Activated T-cell treated with anti-CD3 and anti-CD28 coated beads for 1 hour (primary cell): ENCODE measurements at places on chromosomes 13 and 19.

DNA sequence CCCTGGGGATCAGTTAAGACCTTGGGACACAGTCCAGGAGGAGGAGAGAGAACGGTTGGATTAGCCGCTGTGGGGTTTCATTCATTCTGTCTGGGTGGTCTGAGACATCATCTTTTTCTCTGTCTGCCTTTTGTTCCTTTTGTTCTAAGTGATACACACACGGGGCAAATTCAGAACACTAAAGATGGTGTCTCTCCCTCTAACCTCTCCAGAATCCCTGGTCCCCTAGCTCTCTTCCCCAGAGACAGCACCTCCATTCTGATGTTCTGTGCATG is 5.0 kb downstream of the BICRA start:
- no peak for DNase-seq

DNA sequence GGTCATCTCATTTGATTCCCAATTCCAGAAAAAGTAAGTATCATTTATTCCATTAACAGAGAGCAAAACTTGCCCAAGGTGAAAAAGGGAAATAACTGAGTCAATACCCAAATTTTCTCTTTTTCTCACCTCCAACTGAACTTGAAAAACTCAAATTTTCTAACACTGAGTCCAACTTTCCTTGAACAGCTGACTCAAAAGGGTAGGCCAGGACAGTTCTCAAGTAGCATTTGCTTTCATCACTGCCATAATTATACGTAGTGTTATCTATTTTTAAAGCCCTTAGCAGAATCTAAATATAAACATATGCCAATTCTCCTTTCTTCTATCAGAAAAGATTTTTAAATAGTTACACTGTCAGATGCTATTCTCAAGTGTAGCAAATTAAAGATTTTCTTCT is 3.5 kb downstream of the N4BP2L2 start:
- DNase-seq: no peak

- DNase-seq: no peak
Observed at GRCh38 chr13:31485183-31485582, 254.1 kb upstream of the RXFP2 start.

GRCh38 chr13:113584205-113584869 is at the start of gene TFDP1:
Gene TFDP1, plus strand, starts transcription at chr13:113584753. Its CDS starts 1,085 bp downstream, at chr13:113585838.
- peak; percentile 33 for DNase-seq

GRCh38 chr19:338421-338820 is 6.2 kb downstream of the MIER2 start:
- DNase-seq: no peak

- no peak for DNase-seq
Observed at GRCh38 chr13:78607409-78608251, 4.3 kb upstream of the POU4F1 start.

DNA sequence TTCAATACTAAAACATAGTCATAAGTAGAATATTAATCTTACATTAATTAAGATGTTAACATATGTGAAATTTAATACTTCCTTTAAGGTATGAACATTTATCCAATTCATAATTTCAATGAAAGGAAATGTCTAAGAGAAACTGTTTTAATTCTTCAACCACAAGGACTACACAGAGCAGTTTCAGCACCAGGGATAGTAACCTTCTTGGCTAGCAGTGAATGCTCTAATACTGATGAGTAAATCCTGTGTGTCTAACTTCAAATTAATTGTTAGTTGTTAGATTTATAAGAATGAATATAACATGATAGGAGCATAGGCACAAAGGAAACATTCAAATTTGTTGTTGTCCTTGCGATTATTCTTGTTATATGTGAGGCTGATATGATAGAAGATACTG is 15.6 kb upstream of the NBEA start:
- DNase-seq: no peak

GRCh38 chr13:22031702-22032286 is 360.9 kb downstream of the FGF9 start:
- DNase-seq: no peak

DNA sequence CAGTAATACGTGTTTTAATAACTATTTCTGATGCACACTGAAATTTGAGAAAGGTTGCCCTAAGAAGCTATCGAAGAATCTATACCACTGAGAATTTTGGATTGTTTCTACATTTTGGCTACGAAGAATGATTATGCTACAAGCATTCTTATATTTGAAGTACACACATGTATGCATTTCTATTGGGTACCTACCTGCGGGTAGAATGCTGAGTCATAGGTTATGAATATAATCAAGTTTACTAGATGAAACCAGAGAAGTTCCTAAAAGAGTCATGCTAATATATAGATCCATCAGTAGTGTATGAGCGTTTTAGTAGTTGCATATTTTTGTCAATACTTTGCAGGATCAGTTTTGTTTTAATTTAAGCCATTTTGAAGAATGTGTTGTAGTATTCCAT is 62.0 kb upstream of the PCDH20 start:
- no peak for DNase-seq

- no peak for DNase-seq
Observed at GRCh38 chr13:111153977-111154332, 38.8 kb downstream of the ARHGEF7 start.

- no peak for DNase-seq
Observed at GRCh38 chr19:44644402-44645016, 799 bp downstream of the PVR start.

GRCh38 chr13:61563645-61564044 is 148.0 kb upstream of the PCDH20 start:
- no peak for DNase-seq

DNA sequence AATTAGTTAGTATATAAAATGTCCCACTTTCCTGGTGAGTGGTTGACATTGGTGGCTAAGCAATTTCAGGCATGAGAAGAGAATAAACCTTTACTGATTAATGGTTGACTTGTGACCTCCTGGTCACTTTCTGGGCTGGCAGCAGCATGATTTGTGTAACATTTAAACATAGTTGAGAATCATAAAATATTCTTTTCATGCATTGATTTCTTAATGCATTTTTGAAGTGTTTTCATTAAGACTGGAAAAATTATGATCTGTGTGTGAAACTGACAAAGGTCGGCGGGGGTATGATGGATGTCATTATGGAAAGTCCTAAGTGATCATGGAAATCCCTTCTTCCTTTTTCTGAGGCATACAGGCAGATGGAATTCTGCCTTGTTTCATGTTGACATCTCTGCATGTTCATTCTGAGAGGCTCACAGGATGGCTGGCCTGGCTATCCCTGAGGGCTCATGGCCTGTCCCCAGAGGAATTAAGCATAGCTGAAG is 98.7 kb upstream of the RNF113B start:
- no peak for DNase-seq

DNA sequence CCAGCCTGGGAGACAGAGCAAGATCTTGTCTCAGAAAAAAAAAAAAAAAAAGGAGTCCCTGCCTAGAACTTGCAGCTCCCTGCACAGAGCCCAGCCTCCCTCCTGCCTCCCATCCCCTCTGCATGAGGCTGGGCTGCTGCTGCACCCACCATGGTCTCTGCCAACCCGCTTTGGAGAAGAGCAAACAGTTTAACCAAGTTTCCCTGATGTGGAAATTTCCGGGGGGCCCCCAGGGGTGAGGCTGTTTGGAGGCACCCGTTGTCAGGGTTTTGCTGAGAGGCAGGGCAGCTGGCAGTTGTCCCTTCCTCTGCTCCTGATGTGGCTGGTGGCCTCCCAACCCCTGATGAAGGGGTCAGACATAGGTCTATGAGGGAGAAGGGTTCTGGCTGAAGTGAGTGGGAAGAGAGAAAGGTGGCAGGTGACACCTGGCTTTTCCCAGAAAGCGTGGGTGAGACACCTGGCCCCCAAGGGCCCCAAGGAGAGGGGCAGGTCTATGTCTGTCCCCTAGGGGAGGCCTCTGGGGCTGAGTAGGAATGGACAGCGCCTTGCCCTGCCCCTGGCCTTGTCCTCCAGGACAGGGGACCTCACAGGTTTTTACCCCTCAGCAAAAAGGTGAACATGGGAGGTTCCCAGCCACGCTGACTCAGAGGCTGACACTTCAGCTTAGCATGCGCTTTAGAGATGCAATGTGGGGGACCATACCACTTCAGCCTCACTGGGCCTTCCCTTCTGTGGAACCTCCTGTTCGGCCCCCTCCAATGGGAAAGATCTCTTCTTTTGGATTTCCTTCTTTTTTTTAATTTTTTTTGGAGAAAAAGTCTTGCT is 5.5 kb downstream of the LRP3 start:
- no peak for DNase-seq

DNA sequence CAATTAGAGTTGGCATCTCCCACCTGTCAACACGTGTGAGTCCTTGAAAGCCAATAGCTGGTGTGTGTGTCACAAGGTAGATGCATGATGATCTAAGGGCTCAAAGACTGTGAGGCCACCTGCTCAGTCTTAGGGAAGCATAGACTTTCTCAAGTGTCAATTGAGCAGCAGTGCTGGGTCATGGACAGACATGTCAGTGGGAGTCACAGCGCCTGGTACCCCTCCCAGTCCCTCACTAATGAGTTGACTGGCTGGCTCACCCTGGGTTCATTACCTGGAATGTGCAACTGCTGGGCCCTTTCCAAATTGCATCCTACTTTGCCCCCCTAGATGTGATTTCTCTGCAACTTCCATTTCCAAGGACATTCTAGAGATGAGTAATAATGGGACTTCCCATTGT is 9.1 kb upstream of the PSG6 start:
- no peak for DNase-seq

DNA sequence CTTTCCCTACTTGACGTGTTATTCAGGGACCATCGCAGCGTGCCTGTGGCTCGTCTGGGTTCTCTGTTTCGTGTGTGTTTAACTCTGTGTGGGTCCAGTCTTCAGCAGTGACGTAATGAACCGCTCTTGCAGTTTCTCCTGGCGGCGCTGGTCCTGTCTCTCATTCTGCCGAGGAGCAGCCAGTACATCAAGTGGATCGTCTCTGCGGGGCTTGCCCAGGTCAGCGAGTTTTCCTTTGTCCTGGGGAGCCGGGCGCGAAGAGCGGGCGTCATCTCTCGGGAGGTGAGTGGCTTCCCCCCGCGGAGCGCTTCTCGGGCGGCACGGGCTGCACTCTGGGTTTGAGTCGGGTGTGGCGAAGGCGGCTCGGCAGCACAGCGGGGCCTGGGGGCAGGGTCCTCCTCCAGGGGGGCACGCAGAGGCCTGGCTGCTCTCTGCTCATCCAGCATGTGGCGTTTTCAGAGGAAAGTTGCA is 36.3 kb upstream of the TFDP1 start:
- no peak for DNase-seq

GRCh38 chr13:51942189-51942588 is 69.1 kb downstream of the ATP7B start:
- no peak for DNase-seq

DNA sequence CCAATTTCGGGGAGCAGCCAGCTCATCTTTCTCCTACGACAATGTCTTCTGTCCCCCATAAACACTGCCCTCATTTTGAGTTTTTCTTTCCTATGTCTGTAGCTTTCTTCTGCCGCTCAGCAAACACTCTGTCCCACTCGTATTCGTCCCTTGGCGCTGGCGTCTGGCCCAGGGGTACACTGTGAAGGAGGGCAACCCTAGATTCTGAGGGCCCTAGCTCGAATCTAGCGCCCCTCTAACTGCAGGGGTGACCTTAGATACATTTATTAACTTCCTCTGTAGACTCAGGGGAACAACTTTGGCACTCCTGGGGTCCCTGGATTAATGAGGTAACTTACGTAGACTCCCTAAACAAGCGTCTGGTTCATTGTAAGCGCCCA is 677 bp upstream of the LRCH1 start:
- no peak for DNase-seq

GRCh38 chr13:33244210-33244906 is 41.2 kb downstream of the STARD13 start:
- DNase-seq: no peak

DNA sequence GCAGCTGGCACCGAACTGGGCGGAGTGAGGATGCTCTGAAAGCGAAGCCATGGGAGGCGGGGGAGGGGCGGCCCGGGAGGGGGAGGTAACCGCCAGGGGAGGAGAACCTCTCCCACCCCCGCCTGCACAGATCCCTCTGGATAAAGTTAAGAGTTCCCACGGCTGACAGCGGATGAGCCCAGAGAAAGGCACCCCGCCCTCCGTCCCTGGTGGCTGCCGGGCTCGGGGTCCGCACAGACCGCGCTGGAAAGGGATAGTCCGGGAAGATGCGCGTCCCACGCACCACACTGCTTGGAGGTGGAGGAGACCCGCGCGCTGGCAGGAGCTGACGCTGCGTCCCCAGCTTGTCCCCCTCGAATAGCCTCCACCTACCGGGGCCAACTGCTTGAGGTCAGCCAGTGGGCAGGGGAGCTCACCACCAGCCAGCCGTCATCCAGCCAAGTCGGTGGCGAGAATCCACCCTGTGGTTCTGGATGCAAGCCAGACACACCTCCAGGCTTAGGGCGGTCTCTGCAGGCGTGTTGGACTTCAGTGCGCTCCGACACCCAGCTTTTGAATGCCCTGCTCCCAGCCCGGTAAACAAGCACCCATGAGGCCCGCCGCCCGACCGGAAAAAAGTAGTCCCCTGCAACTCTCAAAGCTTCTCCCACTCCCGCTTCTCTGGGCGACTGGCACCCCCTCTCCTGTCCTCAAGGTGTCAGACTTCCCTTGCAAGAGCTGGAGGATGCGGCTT is at the start of gene TRPC4:
Gene TRPC4, minus strand, starts transcription at position 17 of the 733 bp plus-strand sequence. CDS start 86,439 bp downstream, outside the sequence.
- no peak for DNase-seq

DNA sequence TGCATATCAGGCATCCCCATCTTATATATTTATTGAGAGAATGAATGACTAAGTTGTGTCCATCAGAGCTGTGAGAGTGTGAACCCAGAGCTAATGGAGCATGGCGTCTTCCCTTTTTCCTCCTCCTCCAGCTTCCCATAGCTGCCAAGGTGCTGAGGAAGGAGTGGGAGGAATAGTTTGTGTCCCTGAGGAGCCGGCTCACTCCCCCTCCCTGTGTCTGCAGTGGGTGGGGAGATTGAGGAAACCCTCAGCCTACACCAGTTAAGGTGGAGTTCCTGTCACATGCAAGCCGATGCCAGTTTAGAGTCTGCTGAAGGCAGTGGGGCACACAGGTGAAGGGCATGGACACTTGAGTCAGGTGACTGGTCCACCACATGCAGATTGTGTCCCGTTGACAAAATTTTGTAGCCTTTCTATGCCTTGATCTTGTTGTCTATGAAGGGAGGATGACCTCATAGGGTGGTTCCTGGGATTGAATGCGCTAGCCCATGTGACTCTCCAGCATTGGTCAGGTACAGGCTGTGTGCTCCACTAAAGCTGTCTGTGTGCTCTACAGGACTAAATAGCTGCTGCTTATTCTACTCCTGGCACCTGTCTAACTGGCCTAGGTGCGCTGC is 47.6 kb upstream of the GPI start:
- no peak for DNase-seq

GRCh38 chr19:40685563-40685962 is 4.9 kb downstream of the NUMBL start:
- DNase-seq: no peak

- DNase-seq: no peak
Observed at GRCh38 chr19:9667898-9668297, 7.0 kb downstream of the ZNF562 start.
